GM04504 (cell line): ENCODE measurements at places on chromosomes 7 and 10.
A peak's percentile ranks its signal among the peaks of the same experiment; 100 is the strongest.

GRCh38 chr7:143948733-143949132 lies 5.9 kb upstream of the OR2F1 start:
- DNase-seq, result no peak

DNA sequence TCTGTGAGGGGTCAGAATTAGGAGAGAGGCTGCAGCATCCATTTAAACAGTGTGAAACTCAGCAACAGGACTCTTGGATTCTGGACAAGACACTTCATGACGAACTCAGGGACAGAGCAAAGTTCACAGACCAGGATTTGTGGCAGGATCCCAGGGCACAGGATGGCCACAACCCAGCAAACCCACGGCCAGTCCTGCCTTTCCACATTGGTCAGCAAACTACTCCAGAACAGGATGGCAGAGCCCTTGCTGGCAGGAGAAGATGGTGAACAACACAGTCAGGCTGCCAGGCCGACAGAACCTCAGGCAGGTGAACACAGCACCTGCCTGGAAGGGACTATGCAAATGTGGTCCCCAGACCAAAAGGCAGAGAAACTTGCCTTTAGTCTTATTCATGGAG lies 34.4 kb downstream of the VSTM4 start:
- DNase-seq, result no peak

DNA sequence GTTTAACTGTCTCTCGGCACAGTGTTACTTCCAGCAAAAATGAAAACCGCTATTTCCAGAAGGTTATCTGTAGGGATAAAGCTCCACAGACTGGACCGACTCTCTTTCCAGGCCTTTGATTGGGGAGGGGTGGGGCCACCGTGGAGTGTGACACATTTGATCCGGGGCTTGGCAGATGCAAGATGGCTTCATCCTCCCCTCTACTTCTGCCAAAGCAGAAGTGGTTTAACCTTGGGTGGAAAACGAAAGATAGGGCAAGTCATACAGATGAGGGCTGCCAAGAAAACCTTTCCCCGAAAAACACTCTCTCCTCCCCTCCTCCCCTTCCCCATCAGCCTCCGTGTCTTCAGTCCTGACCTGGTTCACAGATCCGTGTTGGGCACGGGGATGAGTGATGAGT lies 139.7 kb upstream of the SH2B2 start:
- DNase-seq, result no peak

DNA sequence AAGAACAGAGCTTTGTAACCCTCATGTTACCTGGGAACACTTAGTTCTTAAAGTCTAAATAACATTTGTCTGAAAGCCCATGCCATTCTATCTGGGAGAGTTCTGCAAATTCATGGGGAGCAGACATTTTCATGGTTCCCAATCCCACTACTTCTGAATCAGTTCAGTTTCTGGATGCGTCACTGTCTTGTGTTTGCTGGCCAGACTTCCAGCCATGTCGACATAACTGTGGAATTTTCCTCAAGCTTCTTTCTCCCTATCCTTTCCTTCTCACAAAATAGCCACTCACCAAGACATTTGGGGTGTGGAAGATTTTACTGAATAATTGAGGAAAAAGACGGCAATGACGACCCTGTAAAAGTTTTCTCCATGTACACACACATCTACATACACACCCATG lies 272.5 kb downstream of the NEBL start:
- peak; percentile 33 for DNase-seq

DNA sequence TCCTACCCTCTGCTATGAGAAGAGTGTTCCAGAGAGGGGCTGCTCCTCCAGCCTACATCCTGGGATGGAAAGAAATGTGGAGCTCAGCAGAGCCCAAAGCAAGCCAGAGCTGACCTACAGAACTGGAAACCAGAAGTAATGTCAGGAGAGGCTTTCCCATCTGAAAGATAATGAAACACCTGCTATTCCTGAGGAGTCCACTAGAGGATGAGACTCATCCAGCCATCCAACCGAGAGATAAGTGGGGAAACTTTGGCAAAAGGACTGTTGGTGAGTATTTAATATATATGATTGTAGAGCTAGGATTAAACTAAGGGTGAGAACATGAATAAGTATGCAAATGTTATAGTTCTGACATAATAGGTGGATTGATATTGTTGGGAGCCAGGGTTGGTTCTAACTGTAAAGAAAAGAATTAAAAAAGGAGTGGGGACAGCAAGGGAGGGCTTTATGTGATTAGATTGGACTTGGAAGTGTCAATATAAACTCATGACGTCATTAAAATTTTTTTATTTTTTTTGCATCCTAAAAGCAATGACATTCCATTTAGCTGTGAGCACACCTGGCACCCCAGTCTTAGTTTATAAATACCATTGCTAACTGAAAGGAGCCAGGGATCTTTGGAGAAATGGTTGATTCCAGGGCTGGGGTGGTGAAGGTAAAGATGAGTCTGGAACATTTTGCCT lies 312.8 kb upstream of the NFE2L3 start:
- DNase-seq, result no peak

DNA sequence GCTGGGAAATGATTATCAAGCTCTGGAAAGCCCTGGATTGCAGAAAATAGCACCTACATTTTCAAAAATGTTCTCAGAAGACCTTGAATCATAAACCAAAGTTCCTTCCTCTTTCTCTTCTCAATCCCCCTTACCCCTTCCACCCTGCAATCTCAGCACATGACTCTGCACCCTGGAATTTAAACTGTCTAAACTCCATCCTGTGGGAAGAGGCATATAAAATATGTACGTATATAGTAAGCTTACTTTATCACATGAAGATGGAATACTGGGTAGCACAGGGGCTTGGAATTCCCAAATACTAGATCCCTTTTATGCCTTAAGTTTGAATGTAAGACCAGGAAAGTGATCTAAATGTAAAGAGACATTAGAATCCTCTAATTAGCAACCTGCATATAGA lies 7.7 kb downstream of the AGMO start:
- DNase-seq, result peak; percentile 5

GRCh38 chr7:133797818-133798520 lies 329.2 kb upstream of the LRGUK start:
- no peak for DNase-seq

- DNase-seq, result no peak
Measured at GRCh38 chr7:18872344-18872743, 245.1 kb downstream of the TWIST1 start.

DNA sequence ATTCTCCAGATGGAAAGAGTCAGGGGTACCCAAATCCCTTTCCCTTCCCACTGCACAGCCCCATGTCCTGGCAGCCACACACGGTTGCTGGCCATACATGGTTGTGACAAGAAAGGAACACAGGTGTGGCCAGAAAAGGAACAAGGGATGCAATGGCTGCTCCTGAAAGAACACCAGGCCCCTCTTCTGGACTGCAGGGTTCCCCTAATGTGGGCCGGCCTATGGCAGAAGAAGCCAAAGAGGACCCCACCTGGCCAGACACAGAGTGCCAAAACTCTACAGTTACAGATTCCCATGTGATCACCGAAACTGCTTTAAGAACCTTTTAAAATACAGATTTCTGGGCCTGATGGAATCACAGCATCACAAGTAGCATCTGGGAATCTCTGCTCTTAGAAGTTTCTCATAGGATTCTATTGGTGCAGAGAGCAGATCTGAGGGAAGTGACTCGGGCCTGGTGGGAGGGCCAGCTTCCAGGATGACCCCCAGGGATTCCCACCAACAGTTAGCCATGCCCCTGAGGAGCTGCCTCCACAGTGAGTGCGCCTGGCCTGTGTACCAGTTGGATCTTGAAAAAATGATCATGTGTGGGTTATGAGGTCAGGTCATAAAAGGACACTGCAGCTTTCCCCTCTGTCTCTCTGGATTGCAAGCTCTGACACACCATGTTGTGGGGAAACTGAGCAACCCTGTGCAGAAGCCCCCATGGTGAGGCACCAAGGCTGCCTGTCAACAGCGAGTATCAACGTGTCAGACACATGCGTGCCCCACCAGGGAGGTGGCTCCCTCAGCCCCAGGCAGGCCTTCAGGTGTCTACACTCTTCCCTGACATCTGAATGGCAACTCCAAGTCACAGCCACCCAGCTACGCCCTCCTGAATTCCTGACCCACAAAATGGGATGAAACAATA lies 89.6 kb upstream of the LANCL2 start:
- DNase-seq, result no peak

- DNase-seq, result no peak
Measured at GRCh38 chr10:60456053-60456452, 66.4 kb upstream of the ANK3 start.

- no peak for DNase-seq
Measured at GRCh38 chr10:120516426-120516825, 59.4 kb downstream of the PLPP4 start.

DNA sequence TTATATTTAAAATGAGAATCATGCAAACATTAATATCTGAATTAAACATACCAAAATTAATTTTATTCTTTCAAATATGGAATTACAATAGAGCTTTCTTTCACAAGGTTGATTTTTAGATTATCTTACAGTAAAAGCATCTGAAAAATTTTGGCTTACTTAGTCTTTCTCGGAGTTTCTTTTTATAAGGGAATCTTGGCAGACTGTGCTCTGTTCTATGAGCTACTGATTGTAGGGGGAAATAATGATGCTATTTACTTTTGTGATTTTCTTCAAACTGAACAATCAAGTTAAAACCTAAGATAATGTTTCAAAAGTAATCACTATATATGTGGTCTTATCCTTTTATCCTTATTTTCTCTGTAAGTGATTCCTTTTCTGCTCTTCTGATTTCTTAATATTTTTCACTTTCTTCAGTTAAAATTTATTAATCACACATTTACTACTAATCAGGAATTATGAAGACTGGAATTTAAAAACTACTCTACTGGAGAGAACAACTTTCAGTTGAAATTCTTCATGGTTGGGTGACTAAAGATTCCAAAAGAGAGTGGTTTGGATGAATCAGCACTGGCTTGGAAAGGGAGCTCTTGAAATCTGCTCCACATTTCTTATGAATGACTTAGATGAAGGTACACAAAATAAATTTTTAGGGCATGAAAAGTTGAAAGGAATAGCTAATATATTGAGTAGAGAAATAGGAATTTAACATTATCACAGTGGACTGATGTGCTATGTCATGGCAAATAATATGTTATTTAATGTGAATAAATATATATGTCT lies 103.9 kb downstream of the PPP1R9A start:
- DNase-seq, result peak; percentile 23

- no peak for DNase-seq
Measured at GRCh38 chr7:80611353-80611752, 27.1 kb upstream of the CD36 start.

DNA sequence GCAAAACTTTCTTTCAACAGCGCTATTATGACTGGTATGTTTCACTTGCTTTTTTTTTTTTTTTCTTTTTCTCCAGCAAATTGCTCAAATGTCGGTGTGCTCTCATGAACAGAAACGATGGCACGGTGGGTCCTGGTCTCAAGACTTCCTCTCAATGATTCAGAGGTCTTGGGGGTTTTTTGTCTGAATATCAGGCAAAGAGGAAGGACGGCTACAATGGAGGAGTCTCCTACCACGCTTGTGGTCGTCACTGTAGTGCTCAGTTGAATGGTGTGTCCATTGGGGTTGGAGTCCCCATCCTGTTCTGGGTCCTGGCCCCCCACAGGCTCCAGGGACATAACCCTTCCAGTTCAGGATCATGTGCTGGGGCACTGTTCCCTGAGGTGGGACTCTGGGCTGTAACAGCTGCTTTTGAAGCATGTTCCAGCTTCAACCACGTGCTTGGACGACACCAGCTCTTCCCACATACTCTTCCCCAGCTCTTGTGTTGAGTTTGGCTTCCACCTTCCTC lies 266.7 kb upstream of the KLF6 start:
- no peak for DNase-seq

GRCh38 chr7:13181216-13181615 lies 493.8 kb downstream of the ARL4A start:
- DNase-seq, result no peak

DNA sequence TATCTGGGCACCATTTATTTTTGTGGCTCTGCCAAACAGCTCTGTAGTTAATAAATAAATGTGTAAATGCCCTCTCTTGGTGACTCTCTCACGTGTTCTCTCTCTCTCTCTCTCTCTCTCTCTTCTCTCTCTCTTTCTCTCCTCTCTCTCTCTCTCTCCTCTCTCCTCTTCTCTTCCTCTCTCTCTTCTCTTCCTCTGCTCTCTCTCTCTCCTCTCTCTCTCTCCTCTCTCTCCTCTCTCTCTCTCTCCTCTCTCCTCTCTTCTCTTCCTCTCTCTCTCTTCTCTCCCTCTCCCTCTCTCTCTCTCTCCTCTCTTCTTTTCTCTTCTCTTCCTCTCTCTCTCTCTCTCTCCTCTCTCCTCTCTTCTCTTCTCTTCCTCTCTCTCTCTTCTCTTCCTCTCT lies 145.8 kb upstream of the TMEM72 start:
- DNase-seq, result no peak

GRCh38 chr10:77504873-77505257 lies 132.7 kb downstream of the KCNMA1 start:
- no peak for DNase-seq

DNA sequence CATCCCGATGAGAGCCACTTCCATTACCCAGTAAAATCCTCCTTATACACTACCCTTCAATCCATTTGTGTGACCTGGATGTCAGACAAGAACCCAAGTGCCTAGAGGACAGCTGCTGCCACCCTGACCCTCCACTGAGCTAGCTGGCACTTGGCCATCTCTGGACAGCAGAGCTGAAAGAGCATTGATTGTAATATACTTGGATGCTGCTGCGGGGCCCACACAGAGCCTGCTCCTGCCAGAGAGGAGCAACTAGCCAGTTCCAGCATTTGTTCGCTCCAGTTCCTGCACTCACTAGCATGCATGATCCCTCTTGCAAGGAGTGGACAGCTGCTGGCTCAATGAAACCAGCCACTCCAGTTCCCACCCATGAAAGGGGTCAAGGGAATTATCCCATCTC lies 8.4 kb upstream of the TMEM254 start:
- no peak for DNase-seq
